ENCODE measurements at places on chromosomes 3 and 15.

DNA sequence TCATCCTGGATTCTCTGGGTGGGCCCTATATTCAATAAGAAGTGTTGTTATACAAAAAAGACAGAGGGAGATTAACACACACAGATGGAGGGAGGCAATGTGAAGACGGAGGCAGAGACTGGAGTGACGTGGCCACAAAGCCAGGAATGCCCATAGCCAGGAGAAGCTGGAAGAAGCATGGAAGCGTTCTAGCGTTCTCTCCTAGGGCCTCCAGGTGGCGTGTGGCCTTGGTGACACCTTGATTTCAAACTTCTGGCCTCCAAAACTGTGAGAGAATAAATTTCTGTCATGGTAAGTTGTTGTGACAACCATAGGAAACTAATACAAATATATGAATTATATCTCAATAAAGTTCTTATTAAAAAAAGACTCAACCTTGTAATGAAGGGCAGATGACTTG is 21.3 kb downstream of the THBS1 start:
- no peak for DNase-seq

- no peak for DNase-seq
Measured at GRCh38 chr3:129461022-129461421, 21.0 kb downstream of the IFT122 start.

GRCh38 chr3:108820586-108820985 is 2.0 kb upstream of the TRAT1 start:
- no peak for DNase-seq

DNA sequence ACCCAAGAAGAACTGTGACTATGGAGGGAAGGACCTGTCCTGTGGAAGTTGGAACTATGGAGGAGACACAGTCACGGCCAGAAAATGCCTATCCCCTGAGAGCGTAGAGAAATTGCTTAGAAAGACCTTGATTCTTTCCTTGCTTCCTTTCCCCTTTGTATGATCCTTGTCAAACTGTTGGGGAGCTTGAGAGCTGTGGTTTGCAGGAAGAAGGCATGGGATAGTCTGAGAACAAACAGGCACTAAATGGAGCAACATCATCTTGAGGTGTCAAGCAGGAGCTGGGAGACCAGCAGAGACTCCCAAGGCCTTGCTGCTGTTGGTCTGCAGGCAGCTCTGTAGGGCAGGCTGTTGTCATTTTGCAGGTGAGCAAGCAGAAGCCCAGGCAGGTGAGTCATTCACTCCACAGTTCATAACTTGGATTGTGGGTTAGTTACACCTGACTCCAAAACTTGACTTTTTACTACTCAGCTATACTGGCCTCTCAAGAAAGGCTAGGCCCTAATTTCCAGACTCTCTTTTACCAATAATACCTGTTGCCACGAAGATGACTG is 298.9 kb downstream of the LRTM1 start:
- DNase-seq, result no peak

GRCh38 chr15:31223478-31224350 is 102.9 kb upstream of the KLF13 start:
- no peak for DNase-seq

GRCh38 chr3:6771171-6771570 is 89.7 kb upstream of the GRM7 start:
- DNase-seq, result no peak

DNA sequence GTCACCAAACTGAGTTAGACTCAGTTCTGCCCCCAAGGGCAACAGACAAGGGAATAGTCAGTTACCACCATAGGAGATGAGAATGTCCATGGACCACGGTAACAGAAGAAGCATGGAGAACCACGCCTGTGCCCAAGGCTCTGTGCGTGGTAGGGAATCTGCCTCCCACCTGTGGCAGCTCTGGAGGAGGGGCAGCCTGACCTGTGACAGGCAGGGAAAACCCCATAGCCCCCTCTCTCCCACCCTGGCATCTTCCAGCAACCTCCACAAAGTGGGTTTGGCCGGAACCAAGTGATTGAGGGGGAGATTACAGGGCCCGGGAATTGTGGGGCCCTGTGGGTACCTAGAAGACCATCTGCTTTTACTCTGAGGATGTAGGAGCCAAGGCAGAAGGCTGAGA is 14.3 kb upstream of the LTF start:
- DNase-seq, result no peak
